Activated CD8-positive, alpha-beta memory T cell treated with anti-CD3 and anti-CD28 coated beads, Interleukin-2, amount 10 ng/mL, durations not matched to agents 7 days and 5 days (primary cell): ENCODE measurements at places on chromosomes 2 and 18.

DNA sequence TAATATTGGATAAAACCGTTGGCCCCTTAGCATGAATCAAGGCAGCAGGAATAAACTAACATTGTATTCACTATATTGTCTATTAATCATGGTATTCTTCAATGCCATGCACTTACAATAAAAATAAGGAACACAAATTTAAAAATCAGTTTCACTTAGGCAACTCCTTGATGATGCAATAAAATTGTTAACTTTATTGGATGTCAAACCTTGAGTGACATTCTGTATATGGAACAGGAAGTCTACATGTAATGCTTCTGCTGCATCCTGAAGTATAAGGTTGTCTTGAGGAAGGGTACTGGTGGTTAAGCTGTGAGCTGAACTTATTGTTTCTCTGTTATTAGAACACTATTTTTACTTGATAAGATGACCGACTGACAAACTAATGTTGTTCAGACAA, 605.5 kb downstream of the SATB2 start:
- H3K4me3 ChIP-seq, result no peak overlapping the region
- H3K27ac ChIP-seq, result no peak overlapping the region
- no peaks in the 10 kb centered on the region for H3K4me1 ChIP-seq
- no peaks in the 10 kb centered on the region for H3K36me3 ChIP-seq
- no peak for DNase-seq

GRCh38 chr2:59191781-59192180, 950.7 kb upstream of the FANCL start:
- no peak overlapping the region for H3K4me3 ChIP-seq
- H3K36me3 ChIP-seq, result no peaks in the 10 kb centered on the region
- H3K4me1 ChIP-seq, result no peaks in the 10 kb centered on the region
- no peak overlapping the region for H3K27ac ChIP-seq
- H3K27me3 ChIP-seq, result no peaks in the 10 kb centered on the region

DNA sequence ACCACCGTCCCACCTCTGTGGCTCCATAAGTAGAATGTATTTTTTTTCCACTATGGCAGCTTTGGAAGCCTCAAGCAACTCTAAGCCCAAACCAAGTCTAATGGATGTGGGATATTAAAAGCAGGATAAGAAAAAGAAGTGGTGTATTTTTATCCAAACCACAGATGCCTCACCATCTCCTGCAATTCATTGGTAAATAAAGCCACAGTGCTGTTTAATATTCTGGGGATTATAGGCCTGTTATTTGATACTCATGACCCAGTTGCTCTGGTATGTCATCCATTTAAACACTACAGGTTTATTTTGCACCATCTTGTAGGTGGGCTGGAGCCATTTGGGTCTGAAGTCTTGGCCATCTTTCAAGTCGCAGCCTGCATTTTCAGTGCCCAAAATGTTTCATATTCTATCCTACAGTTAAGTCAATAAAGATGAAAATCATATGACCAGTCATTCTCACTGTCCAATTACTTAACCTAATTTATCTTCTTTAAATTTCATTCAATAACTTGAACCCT, 279.5 kb upstream of the EPHA4 start:
- H3K4me3 ChIP-seq, result no peak overlapping the region
- no peaks in the 10 kb centered on the region for H3K36me3 ChIP-seq
- H3K27ac ChIP-seq, result no peak overlapping the region
- H3K4me1 ChIP-seq, result no peaks in the 10 kb centered on the region

GRCh38 chr2:145845207-145845894, 1325.4 kb upstream of the ZEB2 start:
- H3K4me1 ChIP-seq, result no peaks in the 10 kb centered on the region
- no peak overlapping the region for H3K4me3 ChIP-seq
- H3K36me3 ChIP-seq, result no peaks in the 10 kb centered on the region
